ENCODE measurements at places on chromosomes 7 and 10.

GRCh38 chr10:122222638-122223037, 48.5 kb upstream of the BTBD16 start:
- DNase-seq = no peak

- DNase-seq = no peak
Observed at GRCh38 chr7:112176693-112177415, 29.3 kb downstream of the DOCK4 start.

DNA sequence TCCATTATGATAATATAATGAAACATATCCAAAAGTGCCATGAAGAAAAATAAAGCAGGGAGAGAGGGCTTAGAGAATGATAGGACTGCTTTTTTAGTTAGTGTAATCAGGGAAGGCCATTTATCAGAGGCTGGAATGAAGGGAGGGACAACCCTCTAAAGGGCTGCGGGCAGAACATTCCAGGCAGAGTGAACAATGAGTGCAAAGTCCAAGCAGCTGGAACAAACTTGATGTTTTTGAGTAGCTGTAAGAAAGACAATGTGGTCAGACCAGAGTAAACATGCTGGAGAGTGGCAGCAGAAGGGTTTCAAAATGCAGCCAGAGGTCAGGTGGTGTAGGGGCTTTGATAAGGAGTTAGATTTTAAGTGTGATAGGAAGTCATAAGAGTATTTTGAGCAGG, 65.6 kb upstream of the CCDC6 start:
- no peak for DNase-seq

- no peak for DNase-seq
Observed at GRCh38 chr7:137850972-137851945, 4.5 kb upstream of the DGKI start.

DNA sequence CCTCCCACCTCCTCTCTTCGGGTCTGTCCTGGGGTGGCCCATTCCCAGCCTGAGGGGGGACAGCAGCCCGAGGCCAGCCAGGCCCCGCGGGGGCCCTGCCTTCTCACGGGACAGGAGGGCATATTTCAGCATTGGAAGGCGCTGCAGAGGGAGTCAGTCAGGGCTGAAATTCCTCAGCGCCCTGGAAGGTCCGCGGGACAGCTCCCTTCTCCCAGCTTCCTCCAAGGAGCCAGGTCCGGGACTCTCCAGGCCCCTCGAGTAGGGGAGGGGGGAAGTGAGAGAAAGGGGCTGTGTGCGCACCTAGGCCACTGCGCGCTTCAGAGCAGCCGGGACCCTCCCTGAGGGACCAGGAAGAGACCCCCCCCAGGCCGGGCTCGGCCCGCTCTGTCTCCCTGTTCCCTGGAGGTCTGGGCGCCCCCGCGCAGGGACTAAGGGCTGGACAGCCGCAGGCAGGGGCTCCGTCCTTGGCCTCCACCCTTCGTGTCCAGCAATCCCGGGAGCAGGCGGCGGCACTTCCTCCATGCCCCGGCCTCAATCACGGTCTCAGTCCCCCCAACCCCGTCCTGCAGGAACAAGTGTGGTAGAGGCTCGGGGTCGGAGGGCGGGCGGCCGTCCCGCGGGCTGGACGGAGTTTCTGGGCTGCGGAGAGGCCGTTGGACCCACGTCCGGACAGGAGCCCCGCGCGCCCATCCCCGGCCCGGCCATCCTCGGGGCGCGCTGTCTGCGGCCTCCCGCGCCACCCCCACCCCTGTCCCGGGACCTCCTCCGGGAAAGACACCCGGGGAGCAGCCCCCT, 6.0 kb upstream of the ELFN1 start:
- no peak for DNase-seq

GRCh38 chr7:148916186-148916585, 32.1 kb upstream of the EZH2 start:
- DNase-seq = no peak

- no peak for DNase-seq
Observed at GRCh38 chr7:27096768-27097514, 1.1 kb upstream of the HOXA1 start.

DNA sequence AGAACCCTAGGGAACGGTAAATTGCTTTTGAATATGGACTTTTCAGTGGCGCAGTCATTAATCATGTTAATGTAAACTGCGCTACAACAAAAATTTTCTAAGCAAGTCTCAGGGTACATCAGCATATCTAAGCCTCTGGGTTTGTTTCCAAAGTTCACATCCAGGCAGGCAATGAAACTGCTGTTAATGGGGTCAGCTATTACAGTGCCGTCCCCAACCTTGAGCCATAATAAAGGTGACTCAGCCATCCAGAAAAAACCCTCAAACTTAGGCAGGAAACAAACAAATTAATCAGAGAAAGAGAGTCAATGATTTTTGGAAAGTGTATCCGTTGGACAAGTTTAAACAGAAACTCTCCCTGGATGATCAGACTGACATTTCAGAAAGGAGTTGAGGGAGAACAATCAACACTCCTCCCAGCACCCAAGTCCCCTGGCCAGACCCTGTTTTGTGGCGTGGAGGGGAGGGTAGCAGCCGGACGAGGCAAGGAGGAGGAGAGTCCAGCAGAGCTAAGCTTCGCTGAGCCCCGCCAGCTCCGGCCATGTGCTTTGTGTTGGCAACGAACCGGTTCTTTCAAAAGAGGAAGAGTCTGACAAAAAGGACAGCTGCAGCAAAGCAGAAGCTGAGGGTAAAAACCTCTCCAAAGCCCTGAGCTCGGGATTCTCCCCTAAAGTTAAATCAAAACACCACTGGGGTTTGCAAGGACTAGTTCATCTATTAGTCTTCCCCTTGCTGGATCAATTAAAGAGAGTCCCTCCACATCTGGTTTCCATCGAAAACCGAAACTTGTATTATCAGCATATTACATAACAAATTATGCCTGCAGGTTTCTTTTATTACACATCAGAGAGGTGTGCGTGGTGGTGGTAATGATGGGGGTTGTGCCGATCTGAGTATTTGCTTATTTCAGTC, 3.6 kb downstream of the FAM53B start:
- no peak for DNase-seq

- DNase-seq = no peak
Observed at GRCh38 chr10:88042160-88043100, 179.0 kb downstream of the PTEN start.

DNA sequence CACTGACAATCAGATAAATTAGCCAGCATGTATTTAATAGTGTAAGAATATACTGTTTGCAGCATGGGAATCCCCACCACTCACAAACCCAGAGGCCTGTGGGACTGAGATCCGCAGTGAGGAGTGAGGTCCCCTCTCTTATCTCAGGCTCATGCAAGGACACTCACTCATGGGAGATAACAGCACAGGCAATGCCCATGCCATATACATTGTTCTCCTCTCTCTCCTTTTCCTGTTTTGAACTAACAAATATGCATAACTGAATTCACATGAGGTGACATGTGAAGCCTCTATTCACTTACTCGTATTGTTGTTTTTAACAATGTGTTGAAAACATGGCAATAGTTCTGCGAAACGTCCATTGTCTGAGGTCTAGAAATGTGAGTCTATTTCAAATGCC, 230.5 kb downstream of the ARHGAP21 start:
- DNase-seq = no peak

- no peak for DNase-seq
Observed at GRCh38 chr10:43881657-43882056, 233.0 kb upstream of the ZNF32 start.

GRCh38 chr7:80372415-80372814, 139.4 kb downstream of the GNAT3 start:
- no peak for DNase-seq

- peak; percentile 56 for DNase-seq
Observed at GRCh38 chr7:140062118-140062527, 628 bp downstream of the PARP12 start.

GRCh38 chr10:123135415-123136141, at the start of gene HMX3:
HMX3 (plus strand) TSS chr10:123135970; CDS start chr10:123136051, 81 bp downstream.
- no peak for DNase-seq
